ENCODE measurements at places on chromosomes 13 and 19. TPM values are rescaled to one million over a fixed set of nuclear protein-coding genes. Genes with fewer than 3 reads are reported as not detected.
A peak's percentile ranks its signal among the peaks of the same experiment; 100 is the strongest.

GRCh38 chr19:15210323-15210781, 9.6 kb upstream of the NOTCH3 start:
- DNase-seq: peak; percentile 91

GRCh38 chr19:4976401-4977298, 7.7 kb downstream of the KDM4B start:
- DNase-seq: no peak

PEG3 gene
- total RNA-seq: 4.1 TPM

- DNase-seq: peak; percentile 21
These were observed 186.3 kb downstream of the TDRD3 start for GRCh38 chr13:60583196-60583888.

- no peak for DNase-seq
These were observed 756.1 kb upstream of the MIR17HG start for GRCh38 chr13:90591260-90591926.

DNA sequence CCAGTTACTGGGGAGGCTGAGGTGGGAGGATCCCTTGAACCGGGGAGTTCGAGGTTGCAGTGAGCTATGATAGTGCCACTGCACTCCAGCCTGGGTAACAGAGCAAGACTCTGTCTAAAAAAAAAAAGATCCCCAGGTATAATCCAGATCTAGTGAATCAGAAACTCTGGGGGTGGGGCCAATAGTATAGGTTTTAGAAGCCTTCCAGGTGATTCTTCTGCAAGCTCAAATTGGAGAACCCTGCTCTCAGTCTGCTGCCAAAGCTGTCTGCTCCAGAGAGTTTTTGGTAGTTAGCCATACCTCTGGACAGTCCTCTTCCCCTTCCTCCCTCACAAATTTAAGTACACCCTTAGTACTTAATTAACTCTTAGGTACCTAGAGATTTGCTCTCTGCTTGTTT, 28.0 kb downstream of the SERP2 start:
- DNase-seq: no peak

ZNF226 gene
- 8.1 TPM for total RNA-seq

DNA sequence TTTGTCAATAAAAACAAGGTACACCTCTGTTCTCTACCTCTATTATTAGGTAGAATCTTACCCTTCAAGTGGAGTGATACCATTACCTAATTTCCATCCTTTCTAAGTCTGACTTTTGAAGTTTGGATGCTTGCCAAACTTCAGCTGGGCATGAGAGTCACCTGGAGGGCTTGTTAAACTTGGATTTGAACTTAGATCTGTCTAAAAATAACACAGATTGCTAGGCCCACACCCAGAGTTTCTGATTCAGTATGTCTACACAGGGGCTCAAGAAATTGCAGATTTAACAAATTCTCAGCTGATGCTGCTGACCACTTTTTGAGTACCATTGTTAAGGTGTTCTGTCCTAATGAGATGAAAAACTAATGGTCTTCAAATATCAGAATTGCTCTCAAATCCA, 512.2 kb downstream of the LMO7 start:
- no peak for DNase-seq

DNA sequence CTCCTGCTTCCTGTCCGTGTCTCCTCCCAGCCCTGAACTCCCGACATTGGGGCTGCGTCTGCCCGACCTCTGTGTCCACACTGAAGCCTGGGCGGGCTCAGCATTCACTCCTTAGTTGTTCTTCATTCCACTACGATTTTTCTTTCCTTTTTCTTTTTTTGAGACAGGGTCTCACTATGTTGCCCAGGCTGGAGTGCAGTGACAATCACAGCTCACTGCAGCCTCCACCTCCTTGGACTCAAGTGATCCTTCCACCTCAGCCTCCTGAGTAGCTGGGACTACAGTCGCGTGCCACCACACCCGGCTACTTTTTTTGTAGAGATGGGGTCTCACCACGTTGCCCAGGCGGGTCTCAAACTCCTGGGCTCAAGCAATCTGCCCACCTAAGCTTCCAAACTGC, 23.5 kb upstream of the SIGLEC11 start:
- no peak for DNase-seq
